Breast epithelium (tissue), 4 donors: ENCODE measurements at places on chromosomes 2 and 18. TPM values are rescaled to one million over a fixed set of nuclear protein-coding genes. Genes with fewer than 3 reads are reported as not detected.

Gene ACTR1B
- 59.6 TPM for total RNA-seq

Gene CFAP210
- 3.4 TPM for total RNA-seq

Gene SALL3
- total RNA-seq, result not detected

Gene LOXHD1
- 1.6 TPM for total RNA-seq

DNA sequence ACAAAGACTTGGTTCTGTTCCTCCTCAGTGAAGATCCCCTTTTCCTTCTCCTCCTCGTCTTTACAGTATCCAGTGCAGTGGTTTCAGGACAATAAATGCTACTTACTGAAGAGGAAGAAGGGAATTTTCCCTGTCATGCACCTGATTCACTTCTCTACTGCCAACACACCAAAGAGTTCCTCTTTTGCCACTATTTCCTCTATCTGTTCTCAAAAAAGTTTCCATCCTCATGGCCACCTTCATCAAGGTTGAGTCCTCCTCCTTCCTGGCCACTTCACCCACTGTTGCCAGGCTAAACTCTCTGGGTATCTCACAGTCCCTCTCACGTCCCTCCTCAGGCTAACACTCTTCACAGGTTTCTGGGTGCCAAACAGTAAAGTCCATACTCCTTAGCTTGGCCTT, 41.7 kb downstream of the PLEKHM3 start:
- H3K27ac ChIP-seq, result no peak overlapping the region
- no peak overlapping the region for H3K4me3 ChIP-seq
- no peak for DNase-seq
- no peaks in the 10 kb centered on the region for H3K4me1 ChIP-seq
- no peaks in the 10 kb centered on the region for H3K27me3 ChIP-seq
- no peaks in the 10 kb centered on the region for H3K36me3 ChIP-seq

- no peaks in the 10 kb centered on the region for H3K36me3 ChIP-seq
- H3K4me3 ChIP-seq, result no peak overlapping the region
- H3K4me1 ChIP-seq, result no peaks in the 10 kb centered on the region
- DNase-seq, result no peak
- no peak overlapping the region for H3K27ac ChIP-seq
Measured at GRCh38 chr2:28901202-28901601, 6.7 kb downstream of the WDR43 start.

DNA sequence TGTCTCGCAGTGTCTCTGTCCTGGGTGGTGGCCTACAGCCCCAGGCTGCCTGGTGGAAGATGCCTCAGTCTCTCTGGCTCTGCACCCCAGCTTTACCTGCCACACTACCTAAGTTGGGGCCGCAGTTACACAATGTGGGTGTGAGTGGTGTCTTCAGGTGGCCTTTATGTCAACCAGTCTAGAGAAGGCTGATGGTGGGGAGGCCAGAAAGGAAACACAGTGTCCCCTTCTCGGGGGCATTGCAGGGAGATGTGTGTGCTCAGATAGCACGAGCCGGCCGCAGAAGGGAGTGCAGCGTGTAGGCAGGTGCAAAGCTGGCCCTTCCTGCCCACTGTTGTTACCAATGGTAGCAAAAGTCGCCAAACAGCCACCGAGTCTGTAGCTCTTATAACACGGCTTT, 216.1 kb downstream of the SH3RF3 start:
- no peak overlapping the region for H3K4me3 ChIP-seq
- no peaks in the 10 kb centered on the region for H3K4me1 ChIP-seq
- H3K27ac ChIP-seq, result no peak overlapping the region
- DNase-seq, result no peak
- H3K27me3 ChIP-seq, result no peaks in the 10 kb centered on the region

DNA sequence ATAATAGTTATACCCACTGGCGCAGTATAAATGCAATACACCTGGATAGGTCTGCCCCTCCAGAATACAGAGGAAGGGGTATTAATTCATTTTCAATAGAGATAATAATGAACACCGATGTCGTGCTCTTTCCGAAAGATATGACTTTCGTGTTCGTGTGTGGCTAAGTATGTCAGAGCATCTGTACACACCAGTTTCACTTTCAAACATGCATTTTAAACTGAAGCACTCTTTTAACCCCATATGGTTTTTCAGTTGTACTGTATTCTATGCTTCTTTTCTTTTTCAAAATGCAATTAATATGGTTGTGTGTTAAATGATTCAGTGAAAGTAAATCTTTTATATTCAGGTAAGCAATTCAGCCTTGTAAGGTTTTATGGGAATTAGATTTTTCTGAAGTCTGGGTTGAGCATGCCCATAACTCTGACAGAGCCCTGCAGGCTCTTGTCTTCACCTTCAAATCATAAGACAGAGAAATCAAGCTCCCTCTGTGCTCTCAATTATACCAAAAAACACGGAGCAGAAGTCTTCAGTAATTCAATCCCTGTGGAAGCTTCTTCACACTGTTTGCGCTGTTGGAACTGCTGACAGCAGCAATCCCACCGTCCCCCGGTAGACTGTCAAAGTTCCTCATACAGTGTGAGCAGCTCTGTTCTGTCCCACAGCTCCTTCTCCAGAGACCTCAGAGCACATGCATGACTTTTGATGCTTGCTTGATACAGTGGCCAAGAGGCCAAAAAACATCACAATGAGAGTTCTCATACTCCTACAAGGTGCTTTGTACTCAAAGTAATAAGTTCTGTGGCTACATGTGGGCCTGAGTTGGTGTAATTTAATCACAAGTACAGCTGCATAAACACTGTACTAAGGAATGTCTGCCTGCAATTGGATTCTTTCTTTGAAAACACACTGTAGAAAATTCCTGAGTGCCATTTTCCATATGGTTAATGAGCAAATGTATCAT, 186.8 kb downstream of the ZNF521 start:
- H3K36me3 ChIP-seq, result no peaks in the 10 kb centered on the region
- H3K4me1 ChIP-seq, result no peaks in the 10 kb centered on the region
- peak overlapping the region; percentile 50 for H3K27ac ChIP-seq
- H3K4me3 ChIP-seq, result peak overlapping the region; percentile 34
- no peaks in the 10 kb centered on the region for H3K27me3 ChIP-seq

- H3K4me3 ChIP-seq, result no peak overlapping the region
- no peak for DNase-seq
- H3K27ac ChIP-seq, result no peak overlapping the region
- no peaks in the 10 kb centered on the region for H3K36me3 ChIP-seq
Measured at GRCh38 chr18:9178557-9178956, 42.0 kb downstream of the ANKRD12 start.
